ENCODE measurements at places on chromosomes 7 and 10.

DNA sequence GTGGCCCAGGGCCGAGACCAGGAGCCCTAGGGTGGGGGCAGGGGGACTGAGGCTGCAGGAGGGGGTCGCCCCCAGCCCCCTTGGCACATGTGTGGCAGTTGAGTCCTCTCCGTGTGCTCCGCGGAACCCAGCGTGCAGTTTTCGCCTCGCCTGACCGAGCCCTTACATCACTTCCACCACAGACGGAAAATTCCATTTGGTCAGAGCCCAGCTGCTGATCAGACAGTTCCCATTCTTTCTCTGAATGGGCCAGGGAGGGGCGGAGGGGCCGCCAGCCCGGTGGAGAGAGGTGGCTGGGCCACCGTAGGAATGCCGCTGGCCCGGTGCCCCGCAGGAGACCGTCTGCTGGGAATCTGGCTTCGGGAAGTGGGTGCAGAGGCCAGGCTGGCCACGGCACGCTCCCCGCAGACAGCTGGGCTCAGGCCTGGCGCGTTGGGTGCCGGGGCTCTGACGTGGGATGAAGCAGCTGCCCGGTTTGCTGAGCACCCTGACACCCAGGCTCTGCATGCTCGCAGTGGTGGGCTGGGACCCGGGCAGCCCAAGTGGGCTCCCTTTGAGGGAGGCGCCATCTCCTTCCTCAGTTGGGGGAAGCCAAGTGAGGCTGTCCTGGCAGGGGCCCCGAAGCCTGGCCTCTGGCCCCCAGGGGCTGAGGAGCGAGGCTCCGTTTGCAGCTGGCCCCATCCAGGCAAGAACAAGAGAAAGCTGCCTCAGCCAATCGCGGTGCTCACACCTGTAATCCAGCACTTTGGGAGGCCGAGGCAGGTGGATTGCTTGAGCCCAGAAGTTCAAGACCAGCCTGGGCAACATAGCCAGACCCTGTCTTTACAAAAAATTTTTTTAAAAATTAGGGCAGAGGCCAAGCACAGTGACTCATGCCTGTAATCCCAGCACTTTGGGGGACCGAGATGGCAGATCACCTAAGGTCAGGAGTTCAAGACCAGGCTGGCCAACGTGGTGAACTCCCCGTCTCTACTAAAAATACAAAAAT is 9.9 kb downstream of the TTYH3 start:
- peak; percentile 52 for DNase-seq

- no peak for DNase-seq
These were observed 349.5 kb upstream of the NFE2L3 start for GRCh38 chr7:25802473-25802872.

- DNase-seq: no peak
These were observed 108.2 kb downstream of the PTPN20 start for GRCh38 chr10:47019155-47020145.

- no peak for DNase-seq
These were observed 14.5 kb upstream of the FBXW4 start for GRCh38 chr10:101709359-101710058.

GRCh38 chr10:53699684-53700083 is 927.1 kb upstream of the MBL2 start:
- no peak for DNase-seq

GRCh38 chr7:142927085-142927745 is 6.3 kb downstream of the TRPV5 start:
- DNase-seq: no peak

DNA sequence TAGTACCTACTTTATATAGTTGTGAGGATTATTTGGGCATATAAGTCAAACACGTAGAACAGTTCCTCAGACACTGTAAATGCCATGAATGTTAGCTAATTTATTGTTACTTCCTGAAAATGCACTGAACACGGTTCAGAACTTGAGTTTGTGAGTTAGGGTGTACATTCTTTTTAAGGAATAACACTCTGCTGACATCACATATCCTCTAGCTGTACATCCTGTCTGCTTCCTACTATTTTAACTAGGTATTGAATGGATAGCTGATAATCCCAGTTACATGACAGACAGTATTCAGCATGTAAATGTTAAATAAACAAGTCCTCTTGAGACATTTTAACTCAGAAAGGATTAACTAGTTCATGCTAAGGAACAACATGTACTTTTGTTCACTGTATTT is 16.0 kb downstream of the SAMD8 start:
- no peak for DNase-seq
